ENCODE measurements at places on chromosomes 7 and 10. TPM values are rescaled to one million over a fixed set of nuclear protein-coding genes. Genes with fewer than 3 reads are reported as not detected.

IGF2BP3 gene
- 37.9 TPM for total RNA-seq

GRID2IP gene
- not detected for total RNA-seq

IFIT1B gene
- 1.0 TPM for total RNA-seq

MYL10 gene
- 3.8 TPM for total RNA-seq

PTER gene
- total RNA-seq, result 8.0 TPM

SLC25A40 gene
- total RNA-seq, result 56.0 TPM

NUDT5 gene
- 42.3 TPM for total RNA-seq

ARHGAP21 gene
- total RNA-seq, result 209 TPM

C10orf67 gene
- 0.11 TPM for total RNA-seq

TWIST1 gene
- total RNA-seq, result 24.9 TPM

NKX2-3 gene
- total RNA-seq, result not detected

CYP3A7 gene
- total RNA-seq, result not detected

ANKIB1 gene
- 63.7 TPM for total RNA-seq

VDAC2 gene
- 121 TPM for total RNA-seq

FEZF1 gene
- 0.27 TPM for total RNA-seq

ANKRD2 gene
- total RNA-seq, result 0.55 TPM

ALOX5 gene
- 8.1 TPM for total RNA-seq

ANKRD7 gene
- total RNA-seq, result 4.4 TPM

HTR5A gene
- total RNA-seq, result 0.22 TPM

IQUB gene
- total RNA-seq, result 4.2 TPM

PDE1C gene
- total RNA-seq, result 60.9 TPM

BICC1 gene
- 34.4 TPM for total RNA-seq

MRLN gene
- 23.1 TPM for total RNA-seq

CPA5 gene
- total RNA-seq, result 0.55 TPM

EN2 gene
- total RNA-seq, result 0.11 TPM

HOXA2 gene
- not detected for total RNA-seq

PON1 gene
- total RNA-seq, result not detected

GPR15LG gene
- not detected for total RNA-seq

WAC gene
- total RNA-seq, result 183 TPM

NPFFR1 gene
- total RNA-seq, result 9.1 TPM

CASP7 gene
- total RNA-seq, result 17.9 TPM

HOXA3 gene
- not detected for total RNA-seq

PNLIPRP2 gene
- not detected for total RNA-seq

FLNC gene
- total RNA-seq, result 92.8 TPM

TYW1B gene
- total RNA-seq, result 10.0 TPM

NRCAM gene
- 171 TPM for total RNA-seq

SFTPA1 gene
- total RNA-seq, result not detected

KLF14 gene
- total RNA-seq, result 0.16 TPM

FKBP6 gene
- total RNA-seq, result not detected

NRP1 gene
- 126 TPM for total RNA-seq

ATOH7 gene
- 11.4 TPM for total RNA-seq

RAPGEF5 gene
- total RNA-seq, result 90.2 TPM

CPEB3 gene
- total RNA-seq, result 18.1 TPM

GCK gene
- total RNA-seq, result 5.9 TPM

TEX36 gene
- total RNA-seq, result not detected

CLDN3 gene
- 6.0 TPM for total RNA-seq

OPALIN gene
- total RNA-seq, result not detected

GIMAP7 gene
- 4.1 TPM for total RNA-seq

ABCB4 gene
- 4.6 TPM for total RNA-seq
